ENCODE measurements at places on chromosomes 6 and 20.
A peak's percentile ranks its signal among the peaks of the same experiment; 100 is the strongest.

DNA sequence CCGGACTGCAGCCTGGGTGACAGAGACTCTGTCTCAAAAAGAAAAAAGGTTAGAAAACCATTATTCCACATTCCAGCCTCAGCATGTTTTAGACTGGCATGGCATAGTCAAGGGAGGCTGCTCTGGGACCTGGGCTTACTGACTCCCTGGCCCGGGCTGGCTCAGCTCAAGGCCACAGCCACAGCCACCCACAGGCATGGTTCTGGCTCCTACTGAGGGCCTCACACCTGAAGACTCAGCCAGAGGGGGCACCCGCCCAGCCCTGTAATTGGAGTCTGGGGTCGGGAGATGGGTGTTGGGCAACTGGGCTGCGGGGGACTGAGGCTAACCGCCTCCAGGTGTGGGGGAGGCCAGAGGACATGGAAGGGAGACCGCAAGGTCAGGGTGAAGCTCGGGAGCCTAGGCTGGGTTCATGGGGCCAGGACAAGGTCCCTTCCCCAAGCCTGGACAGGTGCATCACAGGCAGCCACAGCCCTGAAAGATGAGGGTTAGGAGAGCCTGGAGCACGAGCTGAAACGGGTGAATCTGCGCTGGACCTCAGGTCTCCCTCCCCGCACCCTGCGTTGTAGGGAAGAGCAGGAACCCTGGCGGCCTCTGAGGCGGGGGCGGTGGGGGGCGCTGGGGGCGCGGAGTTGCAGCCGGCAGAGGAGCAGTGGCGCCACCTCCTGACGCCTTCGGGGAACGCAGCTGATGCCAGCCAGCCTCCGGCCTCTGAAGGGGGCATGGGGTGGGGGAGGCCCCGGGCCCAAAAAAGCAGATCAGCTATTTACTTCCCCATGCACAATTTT, 67.7 kb upstream of the SRSF6 start:
- peak; percentile 51 for DNase-seq

- no peak for DNase-seq
These were observed 777.9 kb downstream of the TENT5A start for GRCh38 chr6:80974579-80974978.

DNA sequence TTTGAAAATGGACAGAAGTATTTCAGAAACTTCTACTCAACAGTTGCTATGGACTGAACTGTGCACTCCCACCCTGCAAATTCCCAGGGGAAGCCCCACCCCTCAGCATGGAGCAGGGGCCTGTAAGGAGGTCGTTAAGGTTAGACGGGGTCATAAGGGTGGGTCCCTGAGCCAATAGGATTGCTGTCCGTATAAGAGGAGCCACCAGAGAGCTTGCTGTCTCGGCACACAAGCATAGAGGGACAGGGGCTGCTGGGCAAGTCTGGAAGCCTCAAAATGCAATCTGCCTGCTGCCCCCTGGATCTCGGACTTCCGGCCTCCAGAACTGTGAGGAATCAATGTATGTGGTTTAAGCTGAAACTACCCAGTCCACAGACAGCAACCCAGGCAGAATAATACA, 37.4 kb upstream of the AFDN start:
- DNase-seq, result no peak

- no peak for DNase-seq
These were observed 70.9 kb downstream of the BMP7 start for GRCh38 chr20:57195469-57196100.

DNA sequence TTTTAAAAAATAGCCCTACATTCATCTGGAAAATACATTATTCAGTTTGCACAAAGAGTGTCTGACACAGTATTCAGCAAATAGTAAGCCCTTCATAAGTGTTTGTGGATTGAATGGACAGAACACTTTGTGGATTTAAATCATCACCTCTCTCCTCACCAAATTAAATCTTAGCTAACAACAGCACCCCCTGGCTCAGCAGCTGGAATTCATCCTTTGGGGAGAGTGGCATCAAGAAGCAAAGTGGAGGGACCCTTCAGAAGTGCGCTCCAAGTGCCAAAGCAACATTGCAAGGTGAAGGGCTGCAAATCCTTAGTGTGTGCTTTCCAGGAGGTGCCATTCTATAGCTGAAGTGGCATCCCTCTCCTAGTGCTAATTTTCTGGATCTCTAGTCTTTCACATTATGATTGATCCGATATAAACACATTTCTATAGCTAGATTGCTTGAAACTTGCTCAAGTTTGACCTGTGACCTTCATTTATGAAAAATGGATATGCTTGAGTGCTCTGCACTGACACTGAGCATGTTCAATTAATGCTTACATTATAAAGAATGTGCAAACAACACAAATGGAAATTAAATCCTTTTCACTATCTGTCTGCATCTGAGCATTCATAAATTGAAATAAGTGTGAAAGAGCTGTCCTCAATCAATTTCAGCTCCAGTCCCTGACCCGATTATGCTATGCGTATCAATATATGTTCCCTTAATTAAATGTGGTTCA, 891.7 kb downstream of the C6orf118 start:
- no peak for DNase-seq

DNA sequence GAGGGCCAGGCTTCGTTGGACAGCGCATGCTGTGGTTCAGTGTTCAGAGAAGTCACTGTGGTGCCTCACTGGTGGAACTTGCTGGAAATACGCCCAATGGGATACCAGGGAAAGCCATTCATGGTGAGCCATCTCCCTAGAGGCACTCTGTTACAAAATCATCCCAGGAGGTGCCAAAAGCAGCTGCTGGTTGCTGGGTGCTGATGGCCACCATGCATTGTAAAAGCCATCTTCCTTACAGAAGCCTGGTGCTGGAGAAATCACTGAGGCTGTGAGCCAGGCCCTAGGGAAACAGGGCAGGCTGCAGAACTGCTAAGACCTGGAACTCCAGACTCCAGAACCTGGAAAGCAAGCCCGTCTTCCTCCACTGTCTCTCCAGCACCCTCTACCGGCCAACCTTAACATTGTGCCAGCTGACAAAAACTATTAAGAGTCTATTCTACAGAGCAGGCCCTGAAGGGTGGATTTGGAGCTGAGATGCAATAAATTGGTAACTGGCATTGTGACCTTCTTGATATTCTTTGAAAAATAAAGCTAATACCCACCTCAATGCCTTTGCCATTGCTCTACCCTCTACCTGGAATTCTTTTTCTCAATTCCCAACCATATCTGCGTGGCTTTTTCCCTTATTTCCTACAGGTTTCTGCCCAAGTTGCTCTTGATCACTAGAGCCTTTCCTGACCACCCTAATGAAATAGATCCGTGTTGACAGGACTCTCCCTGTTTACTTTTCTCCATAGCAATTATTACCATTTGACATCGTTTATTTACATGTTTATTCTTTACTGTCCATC, 18.5 kb downstream of the SNRPB start:
- peak; percentile 76 for DNase-seq

DNA sequence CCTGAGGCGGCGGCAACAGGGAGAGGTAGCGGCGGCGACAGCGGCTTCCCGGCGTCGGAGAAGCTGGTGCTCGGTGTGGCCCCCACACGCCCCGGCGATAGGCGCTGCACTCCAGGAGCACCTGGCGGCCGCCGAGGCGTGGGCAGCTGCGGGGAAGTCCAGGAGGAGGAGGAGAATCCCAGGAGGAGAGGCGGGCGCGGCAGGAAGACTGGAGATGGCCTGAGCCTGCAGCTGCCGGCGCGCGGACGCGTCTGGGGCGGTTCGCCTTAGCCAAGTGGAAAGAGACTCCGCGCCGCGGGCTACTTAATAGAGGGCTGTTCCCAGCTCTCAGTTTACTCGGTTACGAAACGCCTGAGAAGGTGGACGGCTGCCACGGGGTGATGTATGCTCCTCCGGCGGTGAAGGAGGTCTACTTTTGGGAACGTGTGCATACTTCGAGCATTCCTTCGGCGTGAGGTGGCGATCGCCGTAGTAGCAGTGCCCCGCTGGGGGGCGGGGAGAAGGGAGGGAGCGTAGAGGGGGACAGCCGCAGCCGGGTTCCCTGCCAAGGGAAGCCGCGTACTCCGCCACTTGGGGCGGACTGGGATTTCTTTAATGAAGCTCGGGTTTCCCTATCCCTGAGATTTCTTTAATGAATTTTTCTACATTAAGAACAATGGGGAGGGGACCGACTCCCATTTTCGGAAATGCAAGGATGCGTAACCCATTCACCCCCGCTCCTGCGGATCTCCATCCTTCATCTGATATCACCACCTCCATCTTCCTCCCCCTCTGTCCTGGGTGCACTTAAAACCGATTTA, at the start of gene COL12A1:
COL12A1 (minus strand) TSS at position 278 of the 800 bp plus-strand sequence. CDS start 3,261 bp downstream, outside the sequence.
- peak; percentile 30 for DNase-seq

- DNase-seq, result no peak
These were observed 71.6 kb upstream of the DST start for GRCh38 chr6:56714273-56714672.

DNA sequence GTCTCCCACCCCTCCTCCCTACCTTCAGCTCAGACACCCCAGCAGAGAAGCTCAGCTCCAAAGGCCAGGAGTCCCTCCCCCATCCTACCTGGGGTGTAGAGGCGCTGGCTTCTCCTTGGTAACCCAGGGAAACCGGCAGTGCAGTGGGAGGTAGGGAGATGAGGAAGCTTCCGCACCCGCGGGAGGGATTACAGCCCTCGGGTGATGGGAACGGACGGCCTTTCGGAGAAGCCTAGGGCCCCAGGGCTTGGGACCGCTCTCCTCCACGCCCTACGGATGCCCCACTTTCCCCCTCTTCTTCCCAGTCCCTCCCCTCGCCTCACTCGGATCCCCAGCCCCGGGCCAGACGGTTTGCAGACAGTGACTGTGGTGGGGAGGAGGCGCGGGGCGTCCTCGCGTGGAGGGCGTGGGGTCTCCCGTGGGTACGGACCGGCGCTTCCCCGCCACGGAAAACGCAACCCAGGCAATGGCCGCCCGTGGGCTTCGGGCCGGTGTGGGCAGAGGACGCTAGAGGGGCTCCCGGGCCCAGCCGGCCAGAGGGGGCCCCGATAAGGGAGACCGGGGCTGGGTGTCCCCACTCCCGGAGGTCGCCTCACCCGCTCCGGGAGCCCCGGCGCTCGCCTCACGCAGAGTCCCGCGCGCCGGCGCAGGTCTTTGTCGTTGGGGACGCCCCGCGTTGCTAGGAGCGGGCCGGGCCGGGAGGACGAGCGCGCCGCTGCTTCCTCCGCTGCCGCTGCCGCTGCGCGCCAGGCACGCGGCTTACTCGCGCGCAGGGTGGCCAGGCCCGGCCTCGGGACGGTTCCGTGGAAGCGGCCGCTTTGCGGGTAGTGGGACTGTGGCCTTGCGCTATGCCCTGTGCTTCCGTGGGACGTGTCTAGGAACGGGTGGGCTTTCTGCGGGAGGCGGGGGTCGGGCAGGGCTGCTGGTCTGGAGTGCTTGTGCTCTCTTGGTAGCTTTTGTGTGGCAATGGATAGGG, 15.8 kb downstream of the AARS2 start:
- peak; percentile 56 for DNase-seq

- DNase-seq, result peak; percentile 58
These were observed at the start of gene RBM24 for GRCh38 chr6:17281100-17281496. Gene RBM24 (plus strand): TSS chr6:17281361. CDS start chr6:17281582, 221 bp downstream.
